ENCODE measurements at places on chromosomes 12 and 14.

- peak; percentile 39 for DNase-seq
Measured at GRCh38 chr12:110742096-110742717, 484 bp downstream of the PPP1CC start.

- DNase-seq: no peak
Measured at GRCh38 chr14:76307786-76308780, 67.9 kb upstream of the ESRRB start.

DNA sequence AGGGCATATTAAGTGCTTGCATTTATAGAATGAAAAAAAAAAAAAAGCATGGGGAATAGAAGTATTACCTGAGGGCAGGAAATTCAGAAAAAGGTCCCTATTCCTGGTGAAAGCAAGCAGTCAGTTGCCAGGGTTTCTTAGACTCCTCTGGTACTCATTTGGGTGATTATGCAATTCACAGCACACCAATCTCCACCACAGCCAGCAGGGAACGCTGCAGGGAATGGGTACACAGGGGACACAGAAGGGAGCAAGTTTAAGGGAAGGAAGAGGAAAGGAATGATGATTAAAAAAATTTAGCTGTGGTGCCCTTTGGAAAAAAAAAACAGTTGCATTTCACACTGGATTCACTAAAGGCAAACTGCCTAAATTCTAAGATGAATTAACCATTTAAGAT lies 14.2 kb downstream of the BLTP3B start:
- peak; percentile 29 for DNase-seq

- DNase-seq: peak; percentile 36
Measured at GRCh38 chr12:120468821-120469449, 613 bp downstream of the SRSF9 start.

GRCh38 chr12:97556302-97556779 lies 93.7 kb downstream of the RMST start:
- DNase-seq: no peak

GRCh38 chr14:103879570-103880347 lies 32.4 kb upstream of the PPP1R13B start:
- DNase-seq: peak; percentile 84

DNA sequence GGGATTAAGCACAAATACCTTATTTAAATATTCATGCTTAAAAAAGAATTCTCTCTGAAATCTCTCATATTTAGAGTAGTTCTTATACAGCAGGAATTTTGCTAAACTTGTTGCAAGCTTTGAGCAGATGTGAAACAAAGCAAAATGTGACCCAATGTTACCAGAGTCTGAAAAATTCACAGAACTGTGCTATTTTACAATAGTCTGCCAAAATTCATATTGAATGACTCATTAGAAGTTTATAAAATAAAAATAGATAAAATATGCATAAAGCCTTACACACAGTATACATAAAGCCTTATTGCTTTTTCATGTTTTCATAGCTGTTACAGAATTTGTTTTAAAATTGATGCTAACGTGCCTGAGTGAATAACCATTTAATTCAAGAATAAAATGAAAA lies 17.8 kb upstream of the RHOJ start:
- DNase-seq: no peak

DNA sequence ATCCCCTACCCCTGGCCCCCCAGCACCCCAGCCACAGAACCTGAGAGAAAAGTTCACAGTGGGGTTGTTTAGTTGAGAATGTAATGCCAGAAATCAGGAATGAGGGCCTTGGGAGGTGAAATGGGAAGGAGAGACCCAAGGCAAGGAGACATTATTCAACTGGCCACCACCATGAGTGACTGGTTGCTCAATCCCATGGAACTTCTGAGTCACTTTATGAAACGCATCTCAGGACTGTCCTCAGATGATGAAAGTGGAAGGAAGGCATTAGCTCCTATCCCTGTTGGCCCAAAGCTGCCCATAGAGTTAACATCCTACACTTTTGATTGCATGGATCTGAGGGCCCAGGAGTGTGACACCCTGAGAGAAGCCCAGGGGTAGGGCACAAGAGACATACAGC lies 25.4 kb upstream of the TCL1A start:
- DNase-seq: no peak
